Activated T-cell treated with anti-CD3 and anti-CD28 coated beads, Interleukin-2, amount 50 U/mL, for 48 hours (primary cell): ENCODE measurements at places on chromosomes 1 and 21.

- peak; percentile 45 for DNase-seq
These were observed 740 bp downstream of the DSTYK start for GRCh38 chr1:205210756-205211168.

GRCh38 chr1:44067266-44068250 is 36.3 kb upstream of the SLC6A9 start:
- no peak for DNase-seq

- DNase-seq: no peak
These were observed 25.8 kb downstream of the PIGP start for GRCh38 chr21:37047079-37047478.

- DNase-seq: no peak
These were observed 30.6 kb upstream of the INSL5 start for GRCh38 chr1:66831529-66832239.

GRCh38 chr1:191912517-191912916 is 245.7 kb upstream of the RGS18 start:
- DNase-seq: no peak

DNA sequence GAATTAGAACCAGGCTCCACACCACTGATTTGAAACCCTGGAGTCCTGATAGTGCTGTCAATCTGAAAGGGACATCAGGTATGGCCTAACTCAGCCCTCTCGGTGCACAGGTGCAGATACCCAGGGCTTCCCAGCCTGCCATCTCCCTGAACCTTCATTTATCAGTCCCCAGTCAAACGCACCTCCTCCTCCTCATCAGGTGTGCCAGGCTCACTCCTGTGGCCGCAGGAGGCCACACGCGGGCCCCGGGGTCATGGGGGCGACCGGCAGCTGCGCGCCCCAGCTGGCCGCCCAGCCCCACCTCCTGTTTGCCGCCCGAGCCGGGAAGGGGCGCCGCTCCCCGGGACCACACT is 572 bp downstream of the FUCA1 start:
- no peak for DNase-seq

DNA sequence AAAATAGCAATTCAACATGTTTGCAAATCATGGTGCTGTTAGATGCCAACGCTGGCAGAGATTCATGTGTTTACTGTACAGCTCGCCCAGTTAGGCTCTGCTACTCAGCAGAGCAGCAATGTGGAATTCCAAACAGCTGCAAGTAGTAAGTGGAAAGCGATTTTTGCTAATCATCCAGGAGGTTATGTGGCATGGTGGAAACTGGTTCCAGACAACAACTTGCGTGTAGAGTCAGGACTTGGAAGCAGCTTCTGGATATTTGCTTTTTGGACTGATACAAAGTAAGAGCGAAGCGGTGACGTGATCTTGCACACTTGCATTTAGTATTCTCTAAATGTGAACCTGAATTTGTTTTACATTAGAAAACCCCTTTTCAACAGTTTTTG is 27.1 kb upstream of the HHAT start:
- no peak for DNase-seq

DNA sequence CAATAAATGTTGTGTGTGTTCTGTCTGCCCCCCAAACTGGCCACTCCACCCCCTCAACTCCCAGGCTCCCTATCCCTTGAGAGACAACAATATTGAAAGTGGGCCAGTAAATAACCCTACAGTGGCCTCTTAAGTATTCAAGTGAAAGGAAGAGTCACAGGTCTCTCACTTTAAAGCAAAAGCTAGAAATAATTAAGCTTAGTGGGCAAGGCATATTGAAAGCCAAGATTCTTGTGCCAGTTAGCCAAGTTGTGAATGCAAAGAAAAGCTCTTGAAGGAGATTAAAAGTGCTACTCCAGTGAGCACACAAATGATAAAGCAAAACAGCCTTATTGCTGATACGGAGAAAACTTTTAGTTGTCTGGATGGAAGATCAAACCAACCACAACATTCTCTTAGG is 158.4 kb downstream of the GABPA start:
- no peak for DNase-seq

GRCh38 chr1:24139841-24140425 is 3.0 kb downstream of the IL22RA1 start:
- DNase-seq: no peak

DNA sequence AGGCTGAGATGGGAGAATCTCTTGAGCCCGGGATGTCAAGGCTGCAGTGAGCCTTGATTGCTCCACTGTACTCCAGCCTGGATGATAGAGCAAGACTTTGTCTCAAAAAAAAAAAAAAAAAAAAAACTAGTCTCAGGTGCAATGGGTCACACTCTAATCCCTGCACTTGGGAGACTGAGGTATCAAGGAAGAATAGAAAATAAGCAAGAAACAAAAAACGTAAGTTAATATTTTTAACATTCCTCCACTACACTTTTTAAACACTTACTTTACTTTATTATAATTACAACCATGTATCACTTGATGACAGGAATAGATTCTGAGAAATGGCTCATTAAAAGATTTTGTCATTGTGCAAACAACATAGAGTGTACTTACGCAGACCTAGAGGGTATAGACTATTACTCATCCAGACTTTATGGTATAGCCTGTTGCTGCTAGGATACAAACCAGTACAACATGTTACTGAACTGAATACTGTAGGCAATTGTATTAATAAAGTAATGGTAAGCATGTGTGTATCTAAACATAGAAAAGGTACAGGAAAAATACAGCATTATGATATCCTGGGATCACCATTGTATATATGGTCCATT is 1244.1 kb upstream of the ADGRL4 start:
- DNase-seq: no peak

GRCh38 chr1:167127236-167127635 is 33.4 kb downstream of the STYXL2 start:
- no peak for DNase-seq

- DNase-seq: no peak
These were observed 10.7 kb upstream of the BSDC1 start for GRCh38 chr1:32404946-32405345.

DNA sequence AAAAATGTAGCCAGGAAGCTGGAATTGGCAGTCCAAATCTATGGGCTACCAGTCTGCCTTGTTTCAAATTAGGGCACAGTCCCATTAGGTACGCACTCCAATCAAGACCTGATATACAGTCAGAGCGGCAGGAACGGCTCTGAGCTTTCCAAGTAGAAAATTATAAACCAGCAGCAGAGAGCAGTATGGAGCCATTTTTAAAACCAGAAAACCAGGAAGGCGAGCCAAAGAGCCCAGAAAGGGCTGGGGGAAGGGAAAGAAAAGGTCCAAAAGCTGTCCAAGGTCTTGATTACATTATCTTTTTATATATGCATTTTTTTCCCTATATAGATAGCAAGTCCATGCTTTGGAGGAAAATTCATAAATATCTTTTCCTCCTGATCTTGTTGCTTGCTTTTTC is 719.0 kb downstream of the RWDD3 start:
- DNase-seq: no peak

DNA sequence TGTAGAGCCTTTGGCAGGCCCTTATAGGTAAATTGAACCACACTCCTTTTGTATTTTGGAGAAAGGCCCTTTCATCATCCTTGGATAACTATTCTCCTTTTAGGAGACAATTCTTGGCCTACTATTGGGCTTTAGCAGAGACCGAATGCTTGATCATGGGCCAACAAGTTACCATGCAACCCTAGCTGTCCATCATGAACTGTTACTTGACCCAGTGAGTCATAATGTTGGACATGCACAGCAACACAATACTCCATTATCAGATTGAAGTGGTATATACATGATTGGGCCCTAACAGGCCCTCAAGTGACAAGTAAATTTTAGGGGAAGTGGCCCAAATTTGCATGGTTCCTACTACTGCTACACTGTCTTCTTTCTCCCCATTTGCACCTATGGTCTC is 84.4 kb downstream of the CATSPERE start:
- DNase-seq: no peak

DNA sequence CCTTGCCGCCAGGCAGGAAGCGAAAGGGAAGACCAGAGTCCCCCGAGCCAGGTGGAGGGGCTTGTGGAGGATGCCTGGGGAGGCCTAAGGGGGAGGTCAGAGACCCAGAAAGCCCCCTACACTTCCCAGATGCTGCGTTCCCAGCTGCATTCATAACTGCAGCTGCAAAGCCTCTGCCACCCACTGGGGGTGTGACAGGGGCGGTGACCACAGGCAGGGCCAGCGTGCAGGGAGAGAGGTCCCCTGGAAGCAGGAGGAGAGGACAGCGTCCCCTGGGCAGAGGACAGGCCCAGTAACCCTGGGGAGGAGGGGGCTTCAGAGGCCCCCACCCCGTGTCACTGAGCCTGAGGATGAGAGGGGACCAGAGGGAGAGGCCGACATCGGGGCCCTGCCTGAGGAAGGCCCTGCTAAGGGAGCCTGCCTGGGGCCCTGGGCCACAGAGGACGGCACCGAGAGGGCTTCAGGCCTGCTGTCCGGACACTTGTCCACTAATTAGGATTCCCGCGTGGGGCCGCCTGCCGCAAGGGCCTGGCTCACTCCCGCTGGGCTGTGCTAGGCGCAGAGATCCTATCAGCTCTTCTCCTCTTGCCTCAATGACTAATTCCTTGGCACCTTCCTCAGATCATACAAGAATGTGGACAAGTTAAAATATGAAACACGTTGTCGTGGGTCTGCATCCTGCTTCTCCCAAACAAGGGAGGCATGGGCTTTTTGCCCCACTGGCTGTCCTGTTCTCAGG is 49.1 kb upstream of the CCDC27 start:
- DNase-seq: no peak

GRCh38 chr1:235917267-235917811 is 50.6 kb upstream of the LYST start:
- DNase-seq: peak; percentile 75

DNA sequence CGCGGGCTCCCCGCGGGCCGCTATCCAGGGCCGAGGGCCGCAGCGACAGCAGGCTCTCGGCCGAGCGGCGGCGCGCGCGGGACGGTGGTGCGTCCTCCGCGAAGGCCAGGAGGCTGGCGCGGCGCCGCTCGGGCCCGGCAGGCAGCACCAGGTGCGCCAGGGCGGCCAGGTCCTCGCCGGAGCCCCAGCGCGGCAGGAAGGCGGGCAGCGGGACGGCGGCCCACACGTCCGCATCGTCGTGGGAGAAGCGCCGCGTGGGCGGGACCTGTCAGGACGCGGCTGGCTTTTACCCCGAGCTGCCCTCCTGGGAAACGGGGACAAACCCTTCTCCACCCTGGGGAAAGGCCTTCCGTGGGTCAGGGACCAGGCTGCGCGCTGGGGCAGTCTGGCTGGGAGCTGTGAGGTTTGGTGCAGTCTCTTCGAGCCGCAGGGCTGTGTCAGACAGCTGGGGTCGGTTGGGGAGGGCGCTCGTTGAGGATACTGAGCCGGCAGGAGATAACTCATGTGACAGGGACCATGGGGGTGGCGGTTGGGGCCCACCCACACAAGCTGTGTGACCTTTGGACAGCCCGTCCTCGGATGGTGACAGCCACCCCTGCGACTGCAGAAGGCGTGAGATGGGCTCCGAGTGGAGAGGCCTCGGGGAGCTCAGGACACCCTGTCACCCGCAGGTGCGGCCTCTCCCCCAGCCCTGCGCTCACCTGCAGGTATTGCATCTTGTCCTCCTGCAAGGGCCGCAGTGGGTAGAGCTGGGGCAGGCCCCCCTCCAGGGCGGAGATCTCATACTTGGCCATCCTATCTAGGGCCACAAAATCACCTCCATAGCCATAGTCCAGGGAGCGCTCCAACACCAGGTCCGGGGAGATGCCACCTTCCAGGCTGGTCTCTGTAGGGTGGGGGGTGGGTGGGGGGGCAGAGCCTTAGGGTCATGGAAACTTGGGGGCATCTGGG is 6.0 kb downstream of the HES3 start:
- DNase-seq: no peak

DNA sequence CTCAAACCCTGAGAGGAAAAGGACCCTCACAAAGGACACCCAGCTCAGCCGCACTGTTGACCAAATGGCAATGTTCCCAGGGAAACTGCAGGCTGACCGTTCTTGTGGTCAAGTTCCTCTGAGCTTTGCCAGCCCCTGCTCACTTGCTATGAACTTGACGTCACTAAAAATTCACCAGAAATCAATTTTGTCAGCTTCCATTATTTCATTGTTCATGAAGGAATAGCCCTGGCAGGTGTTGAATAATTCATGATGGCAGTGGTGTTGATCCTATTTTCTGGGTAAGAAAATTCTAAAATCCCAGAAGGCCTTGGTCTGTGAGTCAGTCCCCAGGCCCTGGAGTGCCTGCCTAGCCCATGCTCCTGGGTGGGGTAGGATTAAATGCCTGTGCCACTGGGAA is 318.9 kb downstream of the ZNF326 start:
- no peak for DNase-seq

- DNase-seq: no peak
These were observed 12.0 kb upstream of the FMO2 start for GRCh38 chr1:171173069-171173468.

DNA sequence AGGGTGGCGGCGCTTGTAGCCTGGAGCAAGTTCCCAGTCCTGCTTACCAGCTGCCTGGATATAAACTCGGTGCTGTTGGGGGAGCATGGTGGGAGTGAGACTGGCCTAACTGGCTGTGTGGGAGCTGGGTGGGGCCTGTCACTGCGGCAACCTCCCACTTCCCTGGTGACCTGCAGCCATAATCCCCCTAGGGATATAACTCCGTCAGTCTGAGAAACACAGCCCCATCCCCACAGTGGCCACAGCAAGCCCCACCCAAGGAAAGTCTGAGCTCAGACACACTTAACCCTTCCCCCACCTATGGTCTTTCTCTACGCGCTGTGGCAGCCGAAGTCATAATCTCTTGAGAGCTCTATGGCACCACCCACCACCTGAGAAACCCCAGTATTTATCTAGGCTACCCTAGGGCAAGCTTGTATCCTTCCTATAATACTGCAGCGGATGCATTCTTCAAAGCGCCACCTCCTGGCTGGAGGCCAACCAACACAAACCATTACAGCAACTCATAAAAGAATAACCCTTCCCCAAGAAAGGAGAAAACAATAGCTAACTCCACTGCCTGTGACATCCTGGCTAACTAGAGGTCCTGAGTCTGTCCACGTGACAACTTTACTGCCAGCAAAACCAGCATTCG is 57.4 kb downstream of the ZNF648 start:
- DNase-seq: no peak

DNA sequence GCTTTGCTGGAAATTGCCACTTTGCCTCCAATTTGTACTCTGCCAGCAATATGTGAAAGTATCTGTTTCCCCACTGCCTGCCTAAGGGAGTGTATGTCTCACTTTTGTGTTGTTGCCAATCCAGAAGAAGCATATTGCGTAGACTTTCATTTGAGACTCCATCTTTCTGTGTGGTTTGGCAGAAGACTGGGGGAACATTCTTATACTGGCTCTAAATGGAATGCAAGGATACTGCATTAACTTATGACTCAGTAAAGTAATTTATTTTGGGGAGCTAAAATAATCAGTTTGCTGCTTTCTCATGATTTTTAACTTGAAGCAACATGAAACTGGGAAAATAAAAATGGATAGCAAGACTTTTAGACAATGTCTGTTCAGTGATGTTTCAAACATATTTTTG is 107.7 kb upstream of the TMPRSS2 start:
- DNase-seq: no peak

DNA sequence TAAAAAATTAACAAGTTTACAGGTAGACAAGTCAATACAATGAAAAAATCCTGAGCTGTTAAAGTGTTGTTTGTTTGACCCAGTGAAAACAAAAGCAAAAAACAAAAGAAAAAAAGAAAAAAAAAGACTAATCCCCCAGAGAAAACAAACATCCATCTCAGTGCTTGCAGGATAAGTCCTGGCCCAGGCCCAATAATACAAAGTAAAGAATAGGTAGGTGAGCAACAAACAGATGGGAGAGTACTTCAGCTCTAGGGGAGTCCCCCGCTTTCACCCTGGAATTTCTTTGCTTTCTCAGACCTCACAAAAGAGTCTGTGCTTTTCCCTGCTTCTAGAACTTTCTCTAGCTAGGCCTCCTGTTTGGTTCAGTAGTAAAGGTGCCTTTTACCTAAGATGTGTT is 70.3 kb downstream of the ABCA4 start:
- no peak for DNase-seq
